ENCODE measurements at places on chromosomes 1 and 21.
A peak's percentile ranks its signal among the peaks of the same experiment; 100 is the strongest.

DNA sequence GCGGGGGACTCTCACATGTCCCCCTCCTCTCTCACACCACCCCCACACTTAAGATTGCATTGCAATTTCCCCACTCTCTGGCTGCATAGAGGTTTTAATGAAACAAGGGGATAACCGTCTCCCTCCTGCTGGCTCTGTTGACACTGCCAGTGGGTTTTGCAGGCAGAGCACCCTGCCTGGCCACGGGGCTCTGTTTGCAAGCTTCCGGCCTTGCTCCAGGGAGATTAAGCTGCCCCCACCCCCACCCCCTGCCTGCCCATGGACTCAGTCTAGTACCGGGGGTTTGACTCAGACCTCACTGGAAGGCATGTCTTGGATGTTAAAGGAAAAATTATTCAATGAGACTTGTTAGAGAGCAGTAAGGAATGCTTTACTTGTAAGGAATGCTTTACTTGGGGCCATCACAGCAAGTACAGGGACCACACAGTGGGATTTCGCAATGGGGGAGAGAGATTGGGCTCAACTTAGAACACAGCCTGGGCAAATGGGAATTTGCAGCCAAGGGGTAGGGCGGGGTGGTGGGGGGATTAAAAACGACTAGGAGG is 101.0 kb downstream of the AJAP1 start:
- H3K27me3 ChIP-seq, result peaks cover 6% of the 10 kb centered on the region
- no peak overlapping the region for H3K4me3 ChIP-seq
- H3K27ac ChIP-seq, result no peak overlapping the region
- no peaks in the 10 kb centered on the region for H3K4me1 ChIP-seq

DNA sequence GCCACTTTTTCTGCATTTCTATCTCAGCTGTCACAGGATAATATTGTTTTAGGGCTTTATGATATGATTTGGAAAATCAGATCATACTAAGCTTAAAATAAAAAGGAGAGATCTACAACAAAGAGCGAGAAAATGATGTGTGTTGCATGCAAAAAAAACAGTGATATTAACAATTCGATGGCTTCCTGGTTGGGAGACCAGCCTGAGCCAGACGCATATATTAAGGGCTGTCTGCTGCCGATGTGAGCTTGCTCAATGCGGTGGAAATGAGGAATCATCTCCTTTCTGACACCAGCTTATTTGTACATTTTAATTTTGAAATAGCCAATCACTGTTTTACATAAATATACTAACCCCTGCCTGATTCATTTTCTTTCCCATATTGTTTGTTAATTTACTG is 862.6 kb downstream of the USP25 start:
- no peaks in the 10 kb centered on the region for H3K36me3 ChIP-seq
- no peak overlapping the region for H3K27ac ChIP-seq
- no peaks in the 10 kb centered on the region for H3K4me1 ChIP-seq
- no peaks in the 10 kb centered on the region for H3K27me3 ChIP-seq

DNA sequence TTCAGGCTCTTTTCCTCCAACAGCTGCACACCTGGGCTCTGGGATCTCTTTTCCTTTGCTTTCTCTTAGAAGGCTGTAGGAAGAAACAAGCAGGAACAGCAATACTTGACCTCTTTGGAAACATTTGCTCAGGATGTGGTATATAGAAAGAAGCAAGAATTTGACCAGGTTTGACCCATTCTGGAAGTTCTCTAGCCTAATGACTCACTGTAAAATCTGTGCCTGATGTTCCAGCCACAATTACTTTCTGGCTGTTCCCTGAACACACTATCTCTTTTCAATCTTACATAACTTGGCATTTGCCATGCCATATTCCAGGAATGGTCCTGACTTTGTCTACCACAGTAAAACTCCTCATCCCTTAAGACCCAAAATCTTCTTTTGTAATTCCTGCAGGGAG is 419.9 kb upstream of the DAB1 start:
- no peaks in the 10 kb centered on the region for H3K27me3 ChIP-seq
- H3K4me3 ChIP-seq, result no peak overlapping the region
- H3K36me3 ChIP-seq, result no peaks in the 10 kb centered on the region

GRCh38 chr1:226337276-226337875 is 28.4 kb upstream of the LIN9 start:
- no peak for DNase-seq
- H3K4me1 ChIP-seq, result peaks cover 5% of the 10 kb centered on the region
- no peaks in the 10 kb centered on the region for H3K36me3 ChIP-seq

GRCh38 chr1:58548371-58548770 is 1.8 kb upstream of the OMA1 start:
- DNase-seq, result no peak
- H3K27ac ChIP-seq, result no peak overlapping the region
- peaks cover 16% of the 10 kb centered on the region for H3K27me3 ChIP-seq
- H3K4me1 ChIP-seq, result peaks cover 14% of the 10 kb centered on the region

GRCh38 chr21:45590246-45590725 is 48.0 kb upstream of the SLC19A1 start:
- peaks cover 22% of the 10 kb centered on the region for H3K27me3 ChIP-seq
- no peak overlapping the region for H3K27ac ChIP-seq
- no peak overlapping the region for H3K4me3 ChIP-seq
- H3K36me3 ChIP-seq, result no peaks in the 10 kb centered on the region
- DNase-seq, result peak; percentile 39

DNA sequence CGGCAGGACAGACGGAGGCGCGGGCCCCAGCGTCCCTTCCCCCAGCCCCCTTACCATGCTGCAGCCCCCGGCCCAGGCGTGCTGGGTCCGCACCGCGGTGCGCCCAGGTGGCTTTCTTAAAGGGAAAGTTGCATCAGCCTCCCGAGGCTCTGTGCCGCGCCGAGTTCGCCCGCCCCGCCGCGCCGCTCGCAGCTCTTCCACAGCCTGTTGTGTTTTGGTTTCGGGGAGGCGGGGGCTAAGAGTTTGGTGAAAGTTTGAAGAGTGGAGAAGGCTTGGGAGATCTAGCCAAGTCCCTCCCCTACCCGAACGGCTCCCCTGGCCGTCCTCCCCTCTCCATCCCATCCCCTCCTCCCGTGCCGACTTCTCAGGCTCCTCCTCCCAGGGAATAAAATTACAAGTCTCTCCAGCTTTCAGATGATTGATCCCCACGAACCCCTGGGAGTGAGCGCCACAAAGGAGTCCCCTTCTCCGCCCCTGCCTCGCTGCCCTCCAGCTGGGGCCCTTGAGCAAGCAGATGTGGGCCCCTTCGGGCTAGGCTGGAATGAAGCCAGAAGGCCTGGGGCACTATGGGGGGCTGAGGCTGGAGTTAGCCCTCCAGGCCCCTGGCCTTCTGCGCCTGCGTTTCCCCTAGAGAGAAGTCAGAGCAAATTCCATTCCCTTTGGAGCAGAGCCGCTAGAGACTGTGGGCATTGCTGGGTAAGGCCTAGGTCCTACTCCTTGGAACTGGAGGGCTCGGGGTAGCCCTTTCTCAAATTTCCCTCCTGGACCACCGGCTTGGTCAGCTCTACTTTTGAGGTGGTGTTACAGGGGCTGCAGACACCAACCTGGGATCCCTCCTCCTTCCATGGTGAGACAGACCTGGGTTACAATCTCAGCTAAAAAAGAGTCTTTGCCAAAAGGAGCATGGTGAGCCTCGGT is at the start of gene SLC6A9:
SLC6A9 (minus strand) TSS at position 211 of the 918 bp plus-strand sequence. CDS start 7,185 bp downstream, outside the sequence.
- peak within 1 kb of the TSS; percentile 76 for H3K27ac ChIP-seq
- H3K27me3 ChIP-seq, result no peaks in the 10 kb centered on the region
- H3K4me3 ChIP-seq, result peak within 1 kb of the TSS; percentile 82
- H3K36me3 ChIP-seq, result peaks cover 25% of the 10 kb centered on the region
- peaks cover 16% of the 10 kb centered on the region for H3K4me1 ChIP-seq

GRCh38 chr1:43144237-43144636 is 27.9 kb downstream of the EBNA1BP2 start:
- no peak overlapping the region for H3K27ac ChIP-seq
- H3K4me3 ChIP-seq, result no peak overlapping the region
- DNase-seq, result no peak
- H3K27me3 ChIP-seq, result peaks cover 74% of the 10 kb centered on the region
- no peaks in the 10 kb centered on the region for H3K36me3 ChIP-seq

DNA sequence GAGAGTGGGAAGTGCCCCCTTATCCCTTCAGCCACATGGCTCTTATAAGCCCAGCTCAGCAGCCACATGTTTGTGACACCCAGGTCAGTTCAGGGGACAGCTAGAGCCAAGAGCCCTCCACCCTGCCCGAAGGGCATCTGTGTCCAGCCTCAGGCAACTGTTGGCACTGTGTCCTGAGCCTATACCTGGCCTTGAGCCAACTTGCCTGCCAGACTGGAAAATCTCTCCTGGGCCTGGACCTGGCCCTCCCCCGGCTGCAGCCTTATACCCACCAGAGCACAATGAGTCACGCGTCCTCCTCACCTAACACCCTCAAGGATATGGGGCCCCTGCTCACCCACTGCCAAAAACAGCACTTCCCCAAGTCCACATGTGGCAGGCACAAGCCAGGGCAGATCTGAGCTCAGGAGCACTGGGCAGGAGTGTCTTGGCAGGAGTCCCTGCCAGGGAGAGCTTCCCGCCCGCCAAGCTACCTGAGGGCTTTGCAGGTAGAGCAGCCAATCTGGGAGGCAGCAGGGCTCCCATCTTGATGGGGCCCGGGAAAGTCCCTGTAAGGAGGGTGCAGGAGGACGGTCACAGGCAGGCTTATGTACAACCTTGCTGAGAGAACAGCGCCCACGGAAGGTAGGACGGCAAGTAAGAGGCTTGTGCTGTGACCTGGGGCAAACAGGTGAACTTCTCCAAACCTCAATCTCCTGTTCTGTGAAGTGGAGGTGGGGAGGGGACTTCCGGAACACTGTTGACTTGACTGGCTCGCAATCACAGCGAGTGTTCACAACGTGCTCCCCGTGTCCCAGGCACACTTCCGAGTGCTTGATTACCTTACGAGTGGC is 19.8 kb upstream of the HSPG2 start:
- H3K27ac ChIP-seq, result peak overlapping the region; percentile 82
- H3K36me3 ChIP-seq, result no peaks in the 10 kb centered on the region
- peak; percentile 24 for DNase-seq

DNA sequence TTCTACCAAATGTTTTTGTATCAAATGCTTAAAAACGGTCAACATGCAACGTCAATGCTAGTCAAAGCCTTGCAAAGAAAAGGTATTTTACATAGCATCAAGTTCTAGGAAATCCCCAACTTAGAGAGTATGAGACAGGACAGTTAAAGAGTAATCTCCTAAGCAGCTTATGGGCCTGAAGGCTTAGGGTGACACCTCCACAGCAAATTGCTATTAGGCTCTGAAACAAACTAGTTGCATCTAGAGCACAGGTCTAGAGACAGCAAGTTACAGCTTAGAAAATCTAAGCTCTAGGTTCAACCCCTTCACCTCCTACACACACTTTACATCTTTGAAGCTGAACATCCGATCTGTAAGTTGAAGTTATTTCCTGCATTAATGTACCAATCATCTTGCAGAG is 13.7 kb downstream of the PABPC4 start:
- no peak for DNase-seq
- H3K4me1 ChIP-seq, result peaks cover 7% of the 10 kb centered on the region
- H3K27ac ChIP-seq, result no peak overlapping the region
- no peak overlapping the region for H3K4me3 ChIP-seq
- no peaks in the 10 kb centered on the region for H3K27me3 ChIP-seq

DNA sequence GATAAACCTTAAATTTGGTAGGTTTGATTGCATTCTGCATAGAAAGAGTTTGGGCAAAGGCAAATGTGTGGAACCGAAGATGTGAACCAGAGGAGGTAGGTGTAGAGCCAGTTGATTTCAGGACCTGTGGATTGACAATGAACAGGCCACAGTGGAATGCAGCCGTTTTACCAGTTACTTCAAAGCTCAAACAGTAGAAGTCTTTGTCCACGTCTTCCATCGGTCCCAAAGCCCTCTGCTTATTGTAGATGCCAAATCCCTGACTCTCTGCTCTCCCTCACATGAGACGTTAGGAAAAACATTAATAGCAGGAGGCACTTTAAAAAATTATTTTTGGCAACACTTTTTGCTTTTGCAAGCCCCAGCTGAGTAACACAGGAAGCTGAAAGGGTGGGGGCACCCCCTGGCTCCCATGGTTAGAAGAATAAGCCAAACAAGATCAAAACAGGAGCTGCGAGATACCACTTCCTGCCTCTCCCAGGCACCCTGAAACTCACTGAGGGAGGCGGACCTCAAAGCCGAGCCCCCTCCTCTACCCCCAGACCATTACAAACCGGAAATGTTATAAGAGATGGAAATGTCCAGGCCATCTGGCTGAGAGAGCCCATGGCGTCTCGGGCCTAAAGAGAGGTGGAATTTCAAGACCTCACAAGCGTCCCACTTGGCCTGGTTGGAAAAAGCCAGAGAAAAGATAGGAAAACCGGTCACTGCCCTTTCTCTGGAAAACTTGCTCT is 13.5 kb downstream of the TRAF3IP3 start:
- H3K36me3 ChIP-seq, result peaks cover 46% of the 10 kb centered on the region
- H3K4me1 ChIP-seq, result peaks cover 27% of the 10 kb centered on the region
- H3K4me3 ChIP-seq, result no peak overlapping the region
- no peak overlapping the region for H3K27ac ChIP-seq

- H3K4me1 ChIP-seq, result no peaks in the 10 kb centered on the region
- no peak overlapping the region for H3K4me3 ChIP-seq
- peak overlapping the region; percentile 64 for H3K27ac ChIP-seq
- H3K36me3 ChIP-seq, result peaks cover 23% of the 10 kb centered on the region
Observed at GRCh38 chr1:28537457-28538199, 15.3 kb upstream of the TRNAU1AP start.

DNA sequence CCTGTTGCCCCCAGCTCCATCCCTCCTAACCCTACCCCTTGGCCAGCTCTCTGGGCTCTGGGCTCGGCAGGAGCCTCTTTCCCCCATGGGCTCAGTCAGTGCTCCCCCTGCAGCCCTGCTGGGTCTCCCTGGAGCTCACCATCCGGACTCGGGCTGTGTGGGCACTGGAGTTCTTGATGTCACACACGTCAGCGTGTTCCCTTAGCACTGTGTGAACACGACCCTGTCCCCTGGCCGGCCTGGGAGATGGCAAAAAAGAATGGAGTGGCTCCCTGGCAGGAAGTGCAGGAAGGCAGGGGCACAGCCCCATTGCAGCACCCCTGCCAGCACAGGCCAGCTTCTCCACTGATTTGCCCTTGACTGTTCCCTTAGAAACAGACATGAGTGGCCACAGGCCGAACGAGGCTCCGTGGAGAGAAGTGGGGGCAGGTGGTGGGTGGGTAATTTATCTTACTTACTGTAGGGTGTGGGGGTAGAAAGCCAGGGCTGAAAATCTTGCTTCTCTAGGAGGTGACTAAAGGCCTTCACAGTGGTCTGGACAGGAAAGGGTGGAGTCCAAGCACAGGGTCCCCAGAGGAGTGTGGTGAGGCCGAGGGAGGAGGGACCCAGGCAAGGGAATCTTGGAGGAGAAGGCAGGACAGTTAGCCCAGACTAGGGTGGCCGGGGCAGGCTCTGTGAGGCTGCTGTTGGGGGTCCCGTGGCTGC is 381.7 kb upstream of the VAMP3 start:
- H3K27ac ChIP-seq, result no peak overlapping the region
- no peaks in the 10 kb centered on the region for H3K36me3 ChIP-seq

GRCh38 chr1:116666187-116667077 is 1.1 kb downstream of the IGSF3 start:
- no peak for DNase-seq
- H3K27ac ChIP-seq, result no peak overlapping the region
- peaks cover 6% of the 10 kb centered on the region for H3K36me3 ChIP-seq
- peaks cover 7% of the 10 kb centered on the region for H3K4me1 ChIP-seq
- H3K4me3 ChIP-seq, result peak overlapping the region; percentile 74
